ENCODE measurements at places on chromosomes 5 and 9.

DNA sequence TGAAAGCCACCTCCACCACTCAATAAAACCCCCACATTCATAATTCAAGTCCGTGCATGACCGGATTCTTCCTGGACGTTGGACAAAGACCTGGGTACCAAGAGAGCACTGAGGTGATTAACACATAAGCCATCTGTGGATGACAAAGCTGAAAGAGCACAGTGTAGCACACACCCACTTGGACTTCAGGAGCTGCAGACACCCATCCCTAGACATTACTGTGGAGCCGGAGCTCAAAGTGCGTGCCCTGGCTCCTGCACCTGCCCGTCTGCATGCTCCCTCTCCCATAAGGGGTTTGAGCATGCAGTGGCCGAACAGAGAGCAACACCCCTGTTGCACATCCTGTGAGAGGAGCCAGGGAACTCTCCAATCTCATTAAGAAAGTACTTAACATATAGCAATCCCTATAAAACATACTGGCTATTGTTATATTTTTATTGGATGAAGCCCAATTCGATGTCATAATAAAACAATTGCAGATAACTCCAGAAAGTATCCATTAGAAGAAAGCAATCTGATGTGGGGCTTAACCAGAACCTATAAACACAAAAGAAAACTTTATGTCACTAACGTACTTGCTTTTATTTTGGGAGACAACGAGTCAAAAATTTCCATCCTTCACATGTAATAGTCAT is 1174.2 kb upstream of the C9orf72 start:
- DNase-seq, result peak; percentile 24

- DNase-seq, result no peak
Measured at GRCh38 chr5:140574165-140574564, 9.5 kb downstream of the SLC35A4 start.

- no peak for DNase-seq
Measured at GRCh38 chr5:98872674-98873073, 56.1 kb downstream of the CHD1 start.

DNA sequence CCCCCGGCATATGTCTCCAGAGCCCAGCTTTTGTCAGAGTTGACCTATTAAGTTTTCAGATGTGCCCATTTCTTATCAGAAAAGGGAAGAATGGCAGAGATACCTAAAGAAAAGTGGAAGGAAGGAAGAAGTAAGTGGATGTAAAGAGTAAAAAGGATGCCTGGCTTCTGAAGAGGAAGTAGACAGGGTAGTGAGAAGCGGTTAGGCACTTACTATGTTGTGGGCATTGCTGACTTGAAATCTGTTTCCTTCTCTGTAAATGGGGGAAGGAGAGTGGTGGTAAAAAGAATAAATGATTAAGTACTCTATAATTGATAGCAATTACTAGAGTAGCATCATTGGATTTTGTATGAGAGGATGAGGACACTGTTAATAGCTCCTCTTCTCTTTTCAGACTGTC is 9.9 kb downstream of the ANP32B start:
- DNase-seq, result no peak

GRCh38 chr5:98975223-98975622 is 46.4 kb upstream of the CHD1 start:
- no peak for DNase-seq

- DNase-seq, result no peak
Measured at GRCh38 chr5:15789642-15790041, 289.7 kb downstream of the FBXL7 start.

GRCh38 chr5:109562441-109562840 is 127.3 kb upstream of the MAN2A1 start:
- no peak for DNase-seq

- DNase-seq, result no peak
Measured at GRCh38 chr5:129804705-129805104, 56.8 kb downstream of the MINAR2 start.

DNA sequence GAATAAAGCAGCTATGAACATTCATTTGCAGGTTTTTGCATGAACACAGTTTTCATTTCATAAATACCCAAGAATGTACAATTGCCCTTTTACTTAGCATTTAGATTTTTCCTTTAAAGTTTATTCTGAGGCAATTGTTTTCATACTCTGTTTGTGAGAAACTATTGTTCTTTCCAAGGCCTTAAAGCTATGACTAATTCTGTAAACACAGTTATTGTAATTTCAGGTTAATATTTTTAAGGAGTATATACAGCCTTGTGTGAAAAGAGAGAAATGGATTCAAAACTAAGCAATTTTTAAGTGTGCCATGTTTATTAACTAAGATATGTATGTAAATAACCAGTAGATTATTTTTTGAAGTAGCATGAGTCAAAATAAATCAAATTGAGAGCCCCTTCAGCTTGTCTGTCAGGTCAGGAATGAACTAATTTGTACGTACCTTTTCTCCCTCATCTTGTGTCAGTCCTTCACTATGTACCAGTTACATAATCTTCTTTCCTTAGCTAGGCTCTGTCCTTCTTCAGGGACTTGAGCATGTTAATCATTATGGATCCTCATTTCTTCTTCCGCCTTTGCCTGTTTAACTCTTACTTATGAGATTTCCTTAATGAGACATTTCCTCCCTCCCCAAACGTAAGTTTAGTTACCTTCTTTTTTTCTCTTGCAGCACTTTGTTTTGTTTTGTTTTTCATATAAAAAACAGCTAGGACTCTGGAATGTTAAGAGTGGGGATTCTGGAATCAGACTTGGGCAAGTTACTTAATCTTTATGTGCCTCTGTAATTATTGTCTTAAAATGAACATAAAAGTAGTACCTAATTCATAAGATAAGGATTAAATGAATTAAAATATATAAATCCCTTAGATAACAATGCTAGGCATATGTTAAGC is 63.6 kb downstream of the NIPBL start:
- DNase-seq, result no peak

DNA sequence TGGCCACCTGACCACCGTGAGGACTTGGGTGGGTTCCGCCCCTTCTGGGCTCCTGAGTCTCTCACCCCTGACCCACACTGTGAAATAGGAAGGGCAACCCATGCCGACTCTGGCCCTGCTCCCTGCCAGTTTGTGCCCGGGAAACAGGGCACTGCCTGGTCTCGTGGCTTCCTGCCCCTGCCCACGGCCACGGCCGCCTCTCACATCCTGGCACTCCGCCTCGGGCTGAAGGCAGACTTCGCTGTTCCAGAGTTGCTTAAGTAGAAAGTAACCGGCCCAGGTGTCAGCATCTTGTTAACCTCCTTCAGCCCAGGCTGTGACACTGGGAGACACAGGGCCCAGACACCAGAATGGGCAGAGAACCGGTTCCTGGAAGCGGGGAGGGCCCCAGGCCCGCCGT is 68.7 kb upstream of the RNU6ATAC start:
- DNase-seq, result no peak

- no peak for DNase-seq
Measured at GRCh38 chr5:72673623-72674022, 142.8 kb upstream of the TNPO1 start.

- no peak for DNase-seq
Measured at GRCh38 chr9:69264526-69264925, 60.5 kb upstream of the ENTREP1 start.

DNA sequence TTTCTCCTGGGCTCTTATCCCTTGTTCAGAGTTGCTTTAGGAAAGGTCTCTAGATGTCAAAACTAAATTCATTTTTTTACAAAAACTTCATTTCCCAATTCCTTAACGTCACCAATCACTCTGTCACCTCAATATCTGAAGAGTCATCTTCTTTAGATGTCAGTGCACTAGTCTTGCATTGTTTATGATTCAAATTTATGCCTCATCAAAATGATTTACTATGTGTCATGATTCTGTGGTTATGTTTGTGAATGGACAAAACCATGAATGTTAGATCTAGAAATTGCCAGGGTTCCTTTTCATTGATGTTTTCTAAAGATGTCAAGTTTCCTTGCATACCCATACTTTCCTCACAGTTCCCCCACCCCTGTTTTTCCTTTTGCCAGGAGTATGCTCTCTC is 21.5 kb downstream of the CWC27 start:
- no peak for DNase-seq

- no peak for DNase-seq
Measured at GRCh38 chr5:127084656-127085055, 11.4 kb upstream of the C5orf63 start.

DNA sequence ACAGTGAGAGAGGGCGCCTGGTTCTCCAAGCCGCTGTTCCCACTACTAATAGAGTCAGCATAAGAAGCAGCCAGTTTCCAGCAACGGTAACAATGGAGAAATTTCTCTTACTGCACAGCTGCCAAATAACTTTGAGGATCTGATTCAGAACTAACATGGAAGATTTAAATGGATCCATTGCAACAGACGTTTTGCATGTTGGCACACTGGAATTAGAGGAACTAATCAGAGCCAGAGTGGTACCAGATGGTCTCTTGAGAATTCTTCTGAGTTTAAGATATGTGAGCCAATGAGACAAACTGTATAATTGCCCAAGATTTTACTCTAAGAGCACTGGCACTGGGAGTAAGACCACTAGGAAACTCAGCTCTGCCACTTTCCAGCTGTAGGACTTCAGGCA is 186.5 kb downstream of the EFNA5 start:
- no peak for DNase-seq

GRCh38 chr5:111968459-111968858 is 211.5 kb upstream of the NREP start:
- DNase-seq, result no peak

Data from NCI-H1105 (cell line).